ENCODE measurements at places on chromosomes 16 and 17.

DNA sequence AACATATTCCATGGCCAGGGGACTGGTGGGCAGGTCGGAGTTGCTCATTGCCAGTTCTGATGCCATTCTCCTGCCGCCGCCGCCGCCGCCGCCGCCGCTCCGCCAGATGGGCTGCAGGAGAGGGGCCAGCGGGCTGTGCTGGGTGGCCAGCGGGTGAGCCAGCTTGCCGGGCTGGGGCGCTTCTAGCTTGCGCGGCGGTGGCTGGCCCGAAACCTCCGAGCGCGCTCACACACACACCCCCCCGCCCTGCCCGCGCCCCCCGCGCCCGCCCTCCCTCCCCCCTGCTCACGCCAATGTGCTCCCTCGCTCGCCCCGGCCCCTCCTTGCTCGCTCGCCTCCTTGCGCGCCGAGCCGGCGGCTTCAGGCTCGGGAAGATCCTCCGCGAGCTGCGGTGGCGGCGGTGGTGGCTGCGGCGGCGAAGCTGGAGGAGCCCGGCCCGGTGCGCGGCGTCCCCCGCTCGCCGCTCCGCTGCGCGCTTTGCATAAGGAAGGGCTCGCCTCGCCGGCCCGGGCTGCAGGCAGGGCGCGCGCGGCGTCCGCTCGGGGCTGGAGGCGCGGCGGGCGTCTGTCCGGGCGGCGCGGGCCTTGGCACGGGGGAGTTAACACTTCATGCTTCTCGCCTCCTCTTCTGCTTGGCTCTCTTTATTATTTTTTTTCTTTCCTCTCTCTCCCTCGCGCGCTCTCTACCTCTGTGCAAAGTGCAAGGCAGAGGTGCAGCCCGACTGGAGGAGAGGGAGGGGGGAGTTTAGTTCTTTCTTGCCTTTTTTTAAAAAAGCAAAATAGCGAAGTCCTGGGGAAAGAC, 500 bp downstream of the MAF start:
- DNase-seq, result no peak

DNA sequence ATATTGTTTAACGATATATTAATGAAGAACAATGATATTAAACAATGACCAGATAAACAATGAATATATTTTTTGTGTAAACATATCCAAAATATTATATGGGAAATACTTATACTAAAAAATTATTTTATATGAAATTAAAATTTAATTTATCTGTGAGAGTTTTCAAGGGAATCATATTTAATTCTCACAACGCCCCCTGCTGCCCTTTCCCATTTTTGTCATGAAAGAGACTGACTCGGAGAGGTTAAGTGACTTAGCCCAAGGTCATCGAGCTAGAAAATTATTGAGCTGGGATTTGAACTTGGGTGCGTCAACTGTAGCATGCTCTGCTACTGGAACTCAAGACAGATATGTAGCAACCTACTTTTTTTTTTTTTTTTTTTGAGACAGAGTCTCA, 7.2 kb upstream of the MYCBPAP start:
- no peak for DNase-seq

DNA sequence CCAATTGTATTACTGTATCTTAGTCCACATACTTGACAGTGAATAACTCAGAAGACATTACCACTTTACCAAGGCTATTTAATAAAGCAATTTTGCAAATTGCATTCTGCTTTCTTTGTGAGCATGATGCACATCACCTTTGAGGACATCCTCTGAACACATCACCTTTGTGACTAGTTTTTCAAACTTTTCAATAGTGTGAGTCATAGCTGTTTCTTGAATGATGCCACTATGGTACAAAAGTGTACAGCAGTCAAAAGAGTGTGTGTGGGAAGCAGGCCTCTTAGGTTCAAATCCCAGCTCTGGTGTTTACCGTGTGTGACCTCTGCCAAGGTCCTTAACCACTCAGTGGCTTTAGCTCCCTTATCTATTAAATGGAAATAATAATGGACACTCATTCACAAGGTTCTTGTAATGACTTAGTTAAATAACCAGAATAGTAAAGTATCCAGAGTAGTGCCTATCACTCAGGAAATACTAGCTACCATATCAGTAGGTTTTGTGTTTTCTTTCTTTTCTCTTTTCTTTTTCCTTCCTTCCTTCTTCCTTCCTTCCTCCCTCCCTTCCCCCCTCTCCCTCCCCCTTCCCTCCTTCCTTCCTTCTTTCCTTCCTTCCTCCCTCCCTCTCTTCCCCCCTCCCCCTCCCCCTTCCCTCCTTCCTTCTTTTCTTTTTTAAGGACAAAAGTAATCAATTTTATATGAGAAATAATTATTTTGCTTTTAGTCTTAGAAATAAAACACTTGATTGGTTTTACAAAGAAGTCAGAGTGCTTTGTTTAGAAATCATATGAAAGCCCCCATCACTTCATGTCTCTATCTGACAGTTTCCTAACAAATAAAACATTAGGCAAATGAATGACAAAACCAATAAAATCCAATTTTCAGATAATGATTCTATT, 178.9 kb downstream of the MYO1D start:
- no peak for DNase-seq

- no peak for DNase-seq
Measured at GRCh38 chr16:2973093-2973492, 3.9 kb downstream of the PAQR4 start.

DNA sequence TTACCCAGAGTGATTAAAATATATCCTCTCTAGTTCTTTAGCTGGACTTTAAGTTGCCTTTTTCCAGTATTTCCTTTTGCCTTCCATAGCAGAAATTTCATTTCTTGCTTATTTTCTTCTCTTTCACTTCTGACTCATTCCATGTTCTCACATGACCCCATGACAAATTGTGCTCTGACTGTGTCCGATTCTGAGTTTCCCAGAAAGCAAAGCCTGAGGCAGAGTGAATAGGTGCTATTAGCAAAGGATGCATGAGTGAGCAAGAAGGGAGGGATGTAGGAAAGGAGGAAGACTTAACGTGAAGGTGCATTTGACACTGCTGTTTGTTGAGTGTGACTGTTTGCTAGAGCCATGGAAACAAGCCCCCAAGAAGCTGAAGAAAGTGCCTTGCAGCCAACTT, 82.6 kb upstream of the CNTNAP4 start:
- DNase-seq, result no peak

- no peak for DNase-seq
Measured at GRCh38 chr17:31843070-31843745, 15.8 kb downstream of the COPRS start.

- no peak for DNase-seq
Measured at GRCh38 chr16:56625943-56626654, 518 bp downstream of the MT1E start.

DNA sequence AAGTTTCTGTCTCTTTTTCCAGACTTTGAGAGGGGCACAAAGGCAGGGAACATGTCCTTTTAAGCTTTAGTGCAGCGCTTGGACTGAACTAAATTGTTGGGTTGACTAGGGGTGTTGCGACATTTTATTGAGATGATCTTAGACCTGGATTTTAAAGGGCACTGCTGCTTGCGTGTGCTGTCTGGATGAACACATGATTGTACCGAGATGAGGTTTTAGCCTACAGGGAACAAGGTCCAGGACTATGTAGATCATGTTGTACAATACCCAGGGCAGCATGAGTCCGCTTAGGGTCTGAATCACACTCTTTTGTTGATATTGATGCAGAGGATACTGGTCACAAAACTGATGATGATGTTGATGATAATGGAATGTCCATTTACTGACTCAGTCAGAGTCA, 5.2 kb upstream of the RGS9 start:
- DNase-seq, result no peak

GRCh38 chr17:79979221-79979741, 56.4 kb downstream of the TBC1D16 start:
- no peak for DNase-seq

DNA sequence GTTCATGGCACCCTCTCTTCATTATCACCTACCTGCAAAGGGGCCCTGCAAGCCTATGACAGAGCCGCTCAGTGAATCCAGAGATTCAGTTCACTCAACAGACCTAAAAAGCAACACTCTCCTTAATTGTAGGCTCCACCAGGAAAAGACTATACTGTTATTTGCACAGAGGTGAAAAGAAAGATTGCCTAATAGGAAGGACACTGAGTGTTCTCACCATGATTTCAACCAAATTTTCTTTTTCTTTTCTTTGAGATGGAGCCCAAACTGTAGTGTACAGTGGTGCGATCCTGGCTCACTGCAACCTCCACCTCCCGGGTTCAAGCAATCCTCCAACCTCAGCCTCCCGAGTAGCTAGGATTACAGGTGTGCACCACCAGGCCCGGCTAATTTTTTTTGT, 104.5 kb downstream of the PARN start:
- DNase-seq, result no peak

DNA sequence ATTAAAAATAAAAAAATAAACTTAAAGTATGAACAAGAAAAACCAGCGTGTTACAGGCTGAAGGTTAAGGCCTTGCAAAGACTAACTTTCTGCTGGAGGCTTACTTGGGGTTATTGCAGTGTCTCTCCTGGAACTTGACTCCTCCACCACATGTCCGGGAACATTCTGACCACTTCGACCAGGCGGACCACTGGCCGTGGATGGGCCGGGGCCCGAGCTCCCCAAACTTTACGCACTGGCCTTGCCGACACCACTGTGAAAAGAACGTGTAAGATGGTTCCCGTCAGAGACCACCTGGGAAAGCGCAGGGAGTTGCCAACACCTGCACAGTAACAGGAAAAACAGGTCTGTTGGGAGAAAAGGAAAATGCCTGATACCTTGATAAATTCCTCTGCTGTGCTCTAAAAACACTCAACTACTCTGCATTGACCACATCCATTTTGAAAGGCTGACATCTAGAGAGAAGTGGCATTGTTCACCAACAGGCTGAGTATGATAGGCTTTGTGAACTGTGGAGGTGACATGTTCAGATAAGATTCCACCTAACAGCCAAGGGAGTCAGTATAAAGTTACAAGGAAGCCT, 99.1 kb downstream of the ADAMTS18 start:
- DNase-seq, result no peak

- no peak for DNase-seq
Measured at GRCh38 chr17:72134608-72135394, 14.0 kb downstream of the SOX9 start.

DNA sequence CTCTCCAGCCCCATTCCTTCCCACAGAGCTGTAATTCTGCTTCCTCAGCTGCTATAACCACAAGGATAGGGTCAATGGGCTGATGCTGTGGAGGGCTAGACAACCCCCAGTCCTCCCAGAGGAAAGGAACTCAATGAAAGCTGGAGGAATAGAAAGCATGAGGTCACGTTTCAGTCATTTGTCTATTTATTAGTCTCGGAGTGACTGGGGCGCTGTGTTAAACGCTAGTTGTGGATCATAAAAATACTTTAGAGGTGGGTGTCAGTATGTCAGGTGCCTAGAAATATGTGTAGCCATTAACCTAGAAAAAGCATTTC, 787 bp upstream of the CCL3L1 start:
- DNase-seq, result no peak

DNA sequence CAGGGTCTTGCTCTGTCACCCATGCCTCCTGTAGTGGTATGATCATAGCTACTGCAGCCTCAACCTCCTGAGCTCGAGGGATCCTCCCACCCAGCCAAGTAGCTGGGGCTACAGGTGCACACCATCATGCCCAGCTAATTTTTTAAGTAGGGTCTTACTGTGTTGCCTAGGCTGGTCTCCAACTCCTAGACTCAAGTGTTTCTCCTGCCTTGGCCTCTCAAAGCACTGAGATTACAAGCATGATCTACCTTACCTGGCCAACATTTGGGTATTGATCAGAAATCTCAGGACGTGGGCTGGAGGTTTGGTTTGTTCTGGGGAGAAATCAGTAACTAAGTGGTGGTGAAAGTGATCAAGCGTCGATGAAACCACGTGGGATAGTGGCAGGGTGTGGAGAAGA, 4.1 kb downstream of the CHD9 start:
- no peak for DNase-seq

GRCh38 chr17:43917348-43918025, 10.2 kb upstream of the MPP2 start:
- no peak for DNase-seq

- DNase-seq, result no peak
Measured at GRCh38 chr16:2692948-2693651, 10.8 kb downstream of the KCTD5 start.

DNA sequence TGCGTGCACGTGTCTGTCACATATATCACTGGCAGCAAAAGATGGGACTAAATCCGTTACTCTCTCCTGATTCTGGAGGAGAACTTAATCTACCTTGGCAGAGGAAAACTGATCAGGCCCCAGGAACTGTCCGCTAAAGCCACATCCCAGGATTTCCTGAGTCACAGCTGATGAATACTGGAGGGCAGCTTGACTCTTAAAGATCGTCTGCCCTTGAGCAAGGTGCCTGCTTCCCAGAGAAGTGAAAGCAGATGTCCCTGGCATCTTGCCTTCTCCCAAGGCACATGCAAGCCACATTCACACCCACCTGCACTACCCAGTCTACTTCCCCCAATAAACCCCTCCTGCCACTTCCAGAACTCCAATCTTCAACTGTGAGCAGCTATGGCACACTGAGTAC, 99.8 kb downstream of the CPPED1 start:
- DNase-seq, result no peak

GRCh38 chr17:67992548-67993152, 3.6 kb downstream of the C17orf58 start:
- DNase-seq, result no peak

DNA sequence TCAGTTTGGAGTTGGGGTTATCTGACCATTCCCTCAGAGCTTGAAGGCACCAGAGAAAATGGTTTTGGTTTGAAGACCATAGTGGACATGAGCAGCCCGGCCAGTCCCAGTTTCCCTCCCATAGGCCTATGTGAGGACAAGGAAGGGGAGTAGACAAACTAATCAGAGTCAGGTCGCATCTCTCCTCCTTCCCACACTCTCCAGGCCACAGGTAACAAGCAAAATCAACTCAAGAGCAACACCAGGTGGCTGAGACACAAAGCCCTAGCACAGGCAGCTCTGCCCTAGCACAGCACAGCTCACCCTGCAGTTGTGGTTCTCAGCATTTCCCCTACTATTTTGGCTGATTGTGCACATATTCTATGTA, 7.2 kb downstream of the SUPT4H1 start:
- DNase-seq, result no peak

- DNase-seq, result no peak
Measured at GRCh38 chr17:47325176-47325575, 1.4 kb downstream of the EFCAB13 start.

DNA sequence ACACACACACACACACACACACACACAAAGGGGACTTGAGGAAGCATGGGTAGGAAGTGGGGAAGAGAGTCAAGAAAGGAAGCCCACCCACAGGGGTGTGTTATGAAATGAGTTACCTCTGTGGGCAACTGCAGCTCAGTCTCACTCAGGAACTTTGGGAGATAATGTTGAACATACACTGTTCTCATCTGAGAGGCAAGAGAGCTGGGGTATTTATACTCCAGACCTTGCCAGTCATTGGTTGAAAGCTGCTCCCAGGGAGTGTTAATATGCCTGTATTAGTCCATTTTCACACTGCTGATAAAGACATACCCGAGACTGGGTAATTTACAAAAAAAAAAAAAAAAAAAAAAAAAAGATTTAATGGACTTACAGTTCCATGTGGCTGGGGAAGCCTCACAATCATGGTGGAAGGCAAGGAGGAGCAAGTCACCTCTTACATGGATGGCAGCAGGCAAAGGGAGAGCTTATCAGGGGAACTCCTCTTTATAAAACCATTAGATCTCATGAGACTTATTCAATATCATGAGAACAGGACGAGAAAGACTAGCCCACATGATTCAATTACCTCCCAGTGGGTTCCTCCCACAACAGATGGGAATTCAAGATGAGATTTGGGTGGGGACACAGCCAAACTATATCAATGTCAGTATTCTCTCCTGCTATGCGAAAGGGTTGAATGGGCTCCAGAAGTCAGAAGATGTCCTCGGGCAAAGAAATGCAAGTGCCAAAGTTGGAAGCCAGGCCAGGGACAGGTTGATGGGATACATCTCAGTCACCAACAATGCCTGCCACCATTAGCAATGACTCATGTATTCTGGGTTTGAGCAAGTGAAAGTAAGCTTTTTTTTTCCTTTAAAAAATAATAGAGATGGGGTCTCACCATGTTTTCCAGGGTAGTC, 270.5 kb downstream of the MRTFB start:
- no peak for DNase-seq
